SK-N-DZ (cell line): ENCODE measurements at places on chromosomes 13 and 19.

- no peak for DNase-seq
Measured at GRCh38 chr13:50543782-50544181, 299.7 kb downstream of the DLEU7 start.

GRCh38 chr13:43260999-43261398, 237.6 kb downstream of the DNAJC15 start:
- no peak for DNase-seq

- DNase-seq: no peak
Measured at GRCh38 chr13:33045851-33046592, 29.8 kb downstream of the KL start.

DNA sequence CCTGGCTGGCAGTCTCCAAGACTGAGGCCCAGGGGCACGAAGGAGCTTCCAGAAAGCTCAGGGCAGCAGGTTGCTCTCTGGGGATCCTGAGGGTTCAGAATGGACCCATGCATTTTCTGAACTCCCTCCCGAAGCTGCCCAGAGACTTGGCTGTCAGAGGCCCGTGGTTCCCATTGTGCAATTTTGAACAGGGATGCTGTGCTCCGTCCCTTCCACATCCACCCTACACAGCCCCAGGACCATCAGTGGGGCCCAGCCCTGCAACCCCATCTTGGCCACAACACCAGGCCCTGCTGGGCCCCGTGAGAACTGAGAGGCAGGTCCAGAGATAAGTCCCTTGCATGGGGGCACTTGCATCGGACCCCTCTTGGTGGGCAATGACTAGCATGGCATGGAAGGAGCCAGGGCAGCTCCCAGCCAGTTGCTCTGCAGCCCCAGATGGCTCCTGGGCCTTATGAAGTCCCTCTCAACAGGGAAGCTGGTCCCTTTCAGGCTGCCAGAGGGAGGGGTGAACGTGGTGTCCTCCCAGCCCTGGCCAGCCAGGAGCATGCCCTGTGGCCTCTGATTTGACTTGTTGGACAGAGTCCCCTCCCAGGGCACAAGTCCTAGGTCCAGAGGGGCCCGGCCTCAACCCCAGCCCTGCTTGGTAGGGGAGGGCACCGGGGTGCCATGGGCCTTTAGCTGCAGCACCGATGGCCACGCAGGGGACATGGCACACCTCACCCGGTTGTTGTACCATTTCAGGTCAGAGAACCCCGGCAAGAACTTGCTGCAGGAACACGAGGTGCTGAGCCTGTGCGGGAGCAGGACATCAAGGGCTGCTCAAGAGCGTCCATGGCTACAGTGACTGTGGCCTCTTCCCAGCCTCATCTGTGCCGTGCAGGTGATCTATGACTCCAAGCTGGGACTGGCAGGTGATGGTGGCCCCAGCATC, 17.3 kb upstream of the ZNF14 start:
- no peak for DNase-seq

GRCh38 chr13:51938454-51938853, 72.8 kb downstream of the ATP7B start:
- DNase-seq: no peak

GRCh38 chr13:44108331-44108858, 228.7 kb downstream of the LACC1 start:
- DNase-seq: no peak

- DNase-seq: no peak
Measured at GRCh38 chr19:41530761-41531301, 45.1 kb upstream of the CEACAM21 start.

- DNase-seq: no peak
Measured at GRCh38 chr13:83221813-83222241, 660.4 kb downstream of the SLITRK1 start.

DNA sequence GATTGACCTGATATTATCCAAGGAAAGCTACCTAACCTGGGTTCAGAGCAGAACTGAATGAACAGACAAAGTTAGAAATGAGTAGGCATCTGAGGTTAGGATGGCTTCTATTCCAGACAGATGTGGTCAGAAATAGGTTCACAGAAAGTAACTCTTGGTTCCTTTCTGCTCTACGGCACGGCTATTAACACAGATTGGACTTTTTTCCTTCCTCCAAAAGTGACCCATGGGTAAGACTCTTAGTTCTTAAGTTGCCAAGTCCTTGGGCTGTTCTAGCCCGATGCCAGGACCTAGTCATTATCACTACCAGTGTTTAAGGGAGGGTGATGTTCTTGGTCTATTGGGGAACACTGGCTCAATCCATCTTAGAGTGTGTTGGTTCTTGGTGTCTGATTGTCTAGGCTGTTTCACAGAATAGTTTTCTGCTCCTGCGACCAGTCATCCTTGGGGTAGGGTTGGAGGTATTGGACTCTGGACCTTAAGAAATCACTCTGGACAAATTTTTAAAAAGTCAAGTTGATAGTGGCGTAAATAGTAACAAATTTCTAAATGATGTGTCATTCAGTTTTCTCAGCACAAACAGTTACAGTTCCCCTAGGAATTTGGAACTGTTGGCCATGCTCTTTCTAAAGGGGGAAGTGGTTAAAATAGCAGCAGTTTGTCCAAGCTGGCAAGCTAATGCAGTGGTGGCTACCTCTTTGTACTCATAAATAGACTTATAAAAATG, 60.1 kb upstream of the MYCBP2 start:
- no peak for DNase-seq

GRCh38 chr19:41265395-41266153, 1.4 kb downstream of the HNRNPUL1 start:
- DNase-seq: no peak

GRCh38 chr19:6424195-6424938, at the start of gene KHSRP:
TSS of gene KHSRP (minus strand) at chr19:6424811. CDS start at chr19:6424701, 110 bp downstream.
- DNase-seq: no peak

GRCh38 chr13:110176431-110176830, 130.5 kb downstream of the COL4A1 start:
- no peak for DNase-seq

DNA sequence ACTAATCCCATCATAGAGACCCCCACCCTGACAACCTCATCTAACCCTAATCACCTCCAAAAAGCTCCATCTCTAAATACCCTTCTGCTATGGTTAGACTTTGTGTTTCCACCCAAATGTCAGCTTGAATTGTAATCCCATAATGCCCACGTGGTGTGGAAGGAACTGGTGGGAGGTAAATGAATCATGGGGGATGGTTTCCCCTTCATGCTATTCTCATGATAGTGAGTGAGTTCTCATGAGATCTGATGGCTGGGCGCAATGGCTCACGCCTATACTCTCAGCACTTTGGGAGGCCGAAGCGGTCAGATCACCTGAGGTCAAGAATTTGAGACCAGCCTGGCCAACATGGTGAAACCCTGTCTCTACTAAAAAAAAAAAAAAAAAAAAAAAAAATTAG, 2.6 kb downstream of the VMAC start:
- DNase-seq: no peak

GRCh38 chr13:29573190-29573589, 22.3 kb downstream of the SLC7A1 start:
- no peak for DNase-seq

DNA sequence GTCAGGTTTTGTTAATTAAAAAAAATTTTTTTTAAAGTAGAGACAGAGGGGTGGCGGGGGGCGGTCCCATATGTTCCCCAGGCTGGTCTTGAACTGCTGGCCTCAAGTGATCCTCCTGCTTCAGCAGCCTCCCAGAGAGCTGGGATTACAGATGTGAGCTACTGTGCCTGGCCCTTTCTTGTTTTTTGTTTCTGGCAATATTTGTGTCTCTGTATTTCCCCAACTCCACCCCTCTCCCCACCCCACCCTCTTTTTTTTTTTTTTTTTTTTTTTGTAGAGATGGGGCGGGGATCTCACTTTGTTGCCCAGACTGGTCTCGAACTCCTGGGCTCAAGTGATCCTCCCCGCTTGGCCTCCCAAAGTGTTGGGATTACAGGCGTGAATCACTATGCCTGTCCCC, 600 bp upstream of the CAPN12 start:
- no peak for DNase-seq

GRCh38 chr13:34620074-34620850, 321.8 kb upstream of the NBEA start:
- peak; percentile 61 for DNase-seq

DNA sequence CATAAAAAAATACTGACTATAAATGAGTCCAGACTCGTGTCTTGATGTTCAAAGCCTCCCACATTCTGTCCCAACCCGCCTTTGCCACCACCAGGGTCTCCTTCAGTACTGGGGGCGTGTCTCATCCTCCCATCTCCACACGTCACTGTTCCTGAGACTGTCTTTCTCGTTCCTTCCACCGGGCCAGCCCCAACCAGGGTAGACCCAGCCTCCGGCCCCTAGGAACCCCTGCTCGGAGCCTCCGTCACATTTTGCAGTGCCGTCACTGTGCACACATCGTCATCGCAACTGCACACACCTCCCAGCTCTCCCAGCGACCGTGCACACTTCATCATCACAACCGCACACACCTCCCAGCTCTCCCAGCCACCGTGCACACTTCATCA, 73.4 kb downstream of the SPACA7 start:
- DNase-seq: no peak

DNA sequence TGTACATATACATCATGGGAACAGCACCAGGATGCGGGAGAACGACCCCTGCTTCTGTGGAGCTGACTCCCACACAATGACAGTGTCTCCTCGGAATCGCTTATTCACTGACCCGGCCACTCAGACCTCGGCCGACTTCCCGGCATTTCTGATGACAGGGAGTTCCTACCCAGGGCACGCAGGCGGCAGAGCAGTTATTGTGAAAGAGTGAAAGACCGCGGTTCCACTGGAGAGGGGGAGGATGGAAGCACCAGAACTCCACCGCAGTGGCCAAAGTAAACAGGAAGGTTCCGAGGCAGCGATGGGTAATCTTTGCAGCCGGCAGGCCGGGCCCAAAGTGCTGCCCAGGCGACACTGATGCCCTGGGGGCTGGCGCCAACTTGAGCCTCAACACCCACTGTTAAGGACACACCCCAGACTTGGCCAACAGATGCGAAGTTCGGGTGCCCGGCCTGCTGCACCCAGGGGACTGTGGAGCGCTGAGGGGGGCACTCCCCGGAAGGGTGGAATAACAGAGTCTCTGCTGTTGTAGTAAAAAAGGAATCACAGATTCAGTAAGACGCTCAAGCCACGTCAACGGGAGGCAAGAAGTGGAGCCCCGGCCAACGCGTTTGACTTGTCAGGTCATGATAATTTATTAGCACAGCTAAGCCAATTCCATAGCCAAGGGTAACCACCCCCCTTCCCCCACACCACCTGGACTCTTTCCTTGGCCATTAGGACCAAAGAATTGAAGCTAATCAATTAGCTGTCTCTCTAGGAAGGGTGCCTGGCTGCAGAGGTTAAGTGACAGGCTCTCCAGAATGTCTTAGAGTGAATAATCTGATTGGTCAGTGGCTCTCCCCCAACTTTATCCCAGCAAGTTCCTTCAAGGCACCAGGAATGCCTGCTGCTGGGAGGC, 5.8 kb downstream of the MLLT1 start:
- peak; percentile 21 for DNase-seq

- no peak for DNase-seq
Measured at GRCh38 chr13:113879017-113879416, 15.1 kb upstream of the GAS6 start.

- no peak for DNase-seq
Measured at GRCh38 chr13:32211813-32212212, 103.3 kb downstream of the ZAR1L start.

DNA sequence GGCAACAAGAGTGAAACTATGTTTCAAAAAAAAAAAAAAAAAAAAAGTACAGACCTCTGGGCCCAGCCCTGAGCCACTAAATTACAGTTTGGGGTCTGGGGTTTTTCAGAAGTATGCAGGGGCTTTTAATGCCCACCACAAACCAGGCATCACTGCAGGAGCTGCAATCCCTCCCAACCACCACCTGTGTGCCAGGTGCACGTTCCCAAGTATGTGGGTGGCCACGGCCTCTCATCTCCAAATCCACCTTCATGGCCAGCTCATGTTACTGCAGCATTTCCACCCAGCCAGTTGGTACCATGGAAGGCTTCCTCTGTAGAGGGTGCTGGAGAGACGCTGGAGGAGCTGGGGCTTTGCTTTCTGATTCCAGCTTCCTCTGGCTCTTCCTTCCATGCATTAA, 26.5 kb downstream of the CEP89 start:
- DNase-seq: no peak

DNA sequence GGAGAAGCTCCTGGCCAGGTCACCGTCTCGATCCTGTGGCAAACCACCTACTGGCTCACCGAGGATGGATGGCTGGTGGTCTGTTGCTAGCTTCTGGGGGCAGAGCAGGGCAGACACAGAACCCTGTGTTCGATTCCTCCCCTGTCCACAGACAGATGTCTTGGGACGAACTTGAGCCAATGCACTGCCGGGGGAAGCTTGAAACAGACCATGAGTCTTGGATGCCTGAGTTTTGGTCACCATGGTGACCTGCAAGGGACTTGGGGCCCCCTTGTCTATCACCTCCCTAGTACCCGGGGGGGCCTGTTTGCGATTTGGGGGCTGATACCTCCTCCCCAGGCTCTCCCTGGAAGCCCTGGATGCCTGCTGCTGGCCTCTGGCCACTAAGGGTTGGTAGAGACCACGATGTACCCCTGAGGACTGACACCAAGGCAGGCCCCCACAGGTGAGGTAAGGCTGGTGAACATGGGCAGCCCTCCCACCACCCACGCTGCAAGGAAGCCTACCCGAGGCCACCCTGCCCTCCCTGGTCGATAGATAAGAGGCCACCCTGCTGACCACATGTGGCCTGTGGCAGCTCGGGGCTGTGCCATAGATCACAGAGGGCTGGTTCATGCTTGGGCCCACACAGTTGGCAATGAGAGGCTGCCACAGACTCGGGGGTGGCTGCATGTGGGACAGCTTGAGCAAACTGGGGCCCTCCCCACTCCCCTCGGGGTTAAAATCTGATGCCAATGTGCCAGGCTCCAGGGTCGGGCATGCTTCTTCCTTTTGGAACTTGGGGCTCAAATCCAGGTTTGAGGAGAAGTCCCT, 10.7 kb downstream of the IQCN start:
- DNase-seq: no peak

DNA sequence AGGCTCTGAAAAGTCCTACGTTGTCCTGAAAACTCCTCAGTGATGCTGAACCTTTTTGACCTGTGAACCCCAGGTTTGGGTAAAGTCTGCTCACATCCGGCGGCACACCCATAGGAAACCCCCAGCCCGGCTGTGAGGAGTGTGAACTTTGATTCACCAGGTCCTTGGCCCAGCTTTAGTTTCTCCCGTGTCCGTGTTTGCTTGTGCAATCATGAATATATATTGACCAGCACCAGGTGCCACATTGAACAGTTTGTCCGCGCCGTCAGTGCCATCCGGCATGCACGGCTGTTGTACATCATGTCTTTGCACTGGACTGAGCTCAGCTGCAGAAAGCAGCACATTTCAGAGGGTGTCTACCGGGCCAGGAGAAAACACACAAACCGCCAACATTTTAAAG, 45.3 kb downstream of the NFIC start:
- no peak for DNase-seq

- DNase-seq: no peak
Measured at GRCh38 chr13:71967990-71968389, 101.0 kb upstream of the DACH1 start.
